ENCODE measurements at places on chromosomes 12 and 14. TPM values are rescaled to one million over a fixed set of nuclear protein-coding genes. Genes with fewer than 3 reads are reported as not detected.

DNA sequence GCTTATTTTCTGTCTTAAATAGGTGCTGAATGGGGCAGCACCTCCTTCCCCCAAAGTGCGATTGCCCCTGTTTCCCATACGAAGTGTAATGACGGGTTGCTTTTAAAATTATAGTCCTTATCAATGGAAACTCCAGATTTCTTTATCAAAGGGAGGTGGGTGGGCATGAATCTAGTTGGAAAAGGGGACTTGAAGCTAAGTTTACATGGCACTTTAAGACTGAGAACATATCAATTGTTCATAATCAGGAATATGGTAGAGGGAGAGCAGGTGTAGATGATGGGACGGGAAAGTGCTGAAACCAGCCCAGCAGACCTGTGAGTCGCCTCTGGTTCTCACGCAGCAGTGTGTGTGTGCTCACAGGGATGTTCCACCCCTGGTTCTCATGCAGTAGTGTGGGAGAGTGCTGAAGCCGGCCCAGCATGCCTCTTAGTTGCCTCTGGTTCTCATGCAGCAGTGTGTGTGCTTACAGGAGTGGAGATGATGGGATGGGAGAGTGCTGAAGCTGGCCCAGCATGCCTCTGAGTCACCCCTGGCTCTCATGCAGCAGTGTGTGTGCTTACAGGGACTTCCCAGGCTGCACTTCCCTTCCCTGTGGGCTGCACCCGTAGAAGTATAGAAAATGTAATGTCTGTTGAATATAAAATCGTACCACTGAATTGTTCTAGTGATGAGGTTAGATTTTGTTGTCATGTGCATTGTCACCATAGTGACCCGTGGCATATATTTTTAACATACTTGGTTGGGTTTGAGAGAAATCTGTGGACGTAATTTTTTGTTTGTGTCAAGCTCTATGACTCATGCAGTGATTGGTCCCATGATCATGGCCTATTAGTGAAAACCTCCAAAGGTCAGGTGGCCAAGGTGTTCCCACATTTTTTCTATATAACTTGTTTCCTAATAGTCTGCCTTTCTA lies 51.6 kb downstream of the GPATCH2L start:
- DNase-seq = no peak

Gene TAS2R43
- 4.8 TPM for total RNA-seq

DNA sequence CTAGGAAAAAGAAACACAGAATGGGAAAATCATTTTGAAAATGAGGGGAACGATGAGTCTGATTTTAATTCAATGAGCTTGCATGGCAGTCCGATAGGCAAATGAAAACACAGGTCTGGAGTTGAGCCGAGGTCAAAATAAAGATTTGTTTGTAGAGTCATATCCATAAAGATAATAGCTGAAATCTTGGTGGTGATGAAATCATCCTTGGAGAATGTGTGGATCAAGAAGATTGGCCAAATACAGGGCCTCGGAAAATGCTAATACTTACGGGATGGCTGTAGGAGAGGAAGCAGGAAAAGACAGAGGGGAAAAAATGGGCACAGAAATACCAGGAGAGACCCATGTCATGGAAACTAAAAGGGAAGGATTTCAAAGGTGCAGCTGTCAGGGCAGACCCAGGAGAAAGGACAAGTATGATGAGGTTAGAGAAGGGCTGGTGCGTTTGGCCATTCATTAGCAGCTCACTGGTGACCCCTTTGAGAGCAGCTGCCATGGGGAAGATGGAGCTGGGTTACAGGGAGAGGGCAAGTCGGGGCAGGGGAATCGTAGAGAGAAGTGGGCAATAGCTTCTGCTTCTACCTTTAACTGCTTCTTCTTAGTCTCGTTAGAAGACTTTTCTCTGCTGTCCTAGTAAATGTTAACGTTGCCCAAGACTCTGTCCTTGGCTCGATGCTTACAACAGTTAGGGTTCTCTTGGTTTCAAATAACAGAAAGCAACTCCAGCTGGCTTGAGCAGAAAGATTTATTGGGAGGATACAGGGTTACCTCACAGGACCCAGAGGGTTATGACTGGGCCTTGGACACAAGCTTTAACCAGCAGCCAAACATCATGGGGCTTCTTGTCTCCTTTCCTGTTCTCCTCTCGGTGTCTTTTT lies 161.8 kb downstream of the EFCAB11 start:
- no peak for DNase-seq

DNA sequence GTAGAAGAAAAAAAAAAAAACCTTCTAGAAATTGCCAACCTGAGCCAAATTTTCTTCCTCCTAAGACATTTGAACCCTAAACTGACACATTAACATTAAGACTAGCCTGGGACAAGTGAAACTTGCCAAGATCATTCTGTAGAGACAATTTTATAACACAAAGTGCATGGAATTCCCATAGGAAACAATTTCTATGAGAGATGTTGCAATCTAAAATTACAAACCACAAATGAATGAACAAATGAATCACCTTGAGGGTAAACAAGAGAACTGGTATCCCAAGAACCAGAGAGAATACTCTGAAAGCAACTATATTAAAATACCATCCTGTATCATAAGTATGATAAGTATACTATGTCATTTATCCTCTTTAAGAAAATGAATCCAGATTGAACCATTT lies 165.3 kb downstream of the DICER1 start:
- no peak for DNase-seq

Gene SYCP3
- not detected for total RNA-seq

- no peak for DNase-seq
These were observed 337 bp downstream of the ZC2HC1C start for GRCh38 chr14:75069811-75070145.

DNA sequence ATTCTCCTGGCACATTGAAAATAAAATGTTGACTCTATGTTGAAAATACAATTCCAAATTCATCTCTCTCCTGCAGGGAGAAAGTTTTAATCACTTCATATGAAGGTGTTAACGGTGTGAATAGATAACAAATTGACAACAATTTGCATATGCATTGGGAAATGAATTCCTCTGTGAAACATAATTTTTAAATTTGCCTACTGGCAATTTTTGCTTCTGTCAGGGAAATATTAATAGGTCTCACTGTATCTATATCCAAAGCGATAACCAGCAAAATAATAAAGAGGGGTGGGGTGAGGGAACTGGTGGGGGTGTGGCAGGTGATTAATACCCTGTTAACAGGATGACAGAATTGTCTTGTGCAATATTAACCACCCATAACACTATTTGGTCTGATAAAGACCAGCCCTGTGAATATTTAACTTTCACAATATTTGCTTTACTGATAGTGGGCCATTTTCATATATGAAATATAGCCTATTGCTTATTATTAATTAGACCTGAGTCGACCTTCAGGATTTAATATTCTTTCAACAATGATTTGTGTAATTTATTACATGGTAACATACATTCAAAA lies 239.0 kb upstream of the SSTR1 start:
- DNase-seq = no peak

DNA sequence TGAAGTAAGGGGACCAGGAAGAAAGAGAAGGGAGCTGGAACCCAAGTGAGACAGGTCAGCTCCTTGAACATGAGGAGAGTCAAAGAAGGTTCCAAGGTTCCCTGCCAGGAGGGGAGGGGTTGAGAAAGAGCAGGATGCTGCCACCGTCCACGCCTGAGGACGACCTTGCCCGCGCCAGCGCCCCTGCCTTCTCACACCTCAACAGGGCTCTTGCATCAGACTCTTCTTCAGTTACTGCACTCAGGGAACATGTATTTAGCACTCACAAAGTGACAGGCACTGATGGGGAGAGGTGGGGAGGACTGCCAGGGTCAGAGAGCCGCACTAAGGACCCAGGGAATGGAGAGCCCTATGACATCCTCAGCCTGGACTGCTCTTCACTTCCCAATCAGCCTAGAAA lies 102.1 kb upstream of the NUDT4 start:
- DNase-seq = no peak

Gene NOXRED1
- not detected for total RNA-seq

DNA sequence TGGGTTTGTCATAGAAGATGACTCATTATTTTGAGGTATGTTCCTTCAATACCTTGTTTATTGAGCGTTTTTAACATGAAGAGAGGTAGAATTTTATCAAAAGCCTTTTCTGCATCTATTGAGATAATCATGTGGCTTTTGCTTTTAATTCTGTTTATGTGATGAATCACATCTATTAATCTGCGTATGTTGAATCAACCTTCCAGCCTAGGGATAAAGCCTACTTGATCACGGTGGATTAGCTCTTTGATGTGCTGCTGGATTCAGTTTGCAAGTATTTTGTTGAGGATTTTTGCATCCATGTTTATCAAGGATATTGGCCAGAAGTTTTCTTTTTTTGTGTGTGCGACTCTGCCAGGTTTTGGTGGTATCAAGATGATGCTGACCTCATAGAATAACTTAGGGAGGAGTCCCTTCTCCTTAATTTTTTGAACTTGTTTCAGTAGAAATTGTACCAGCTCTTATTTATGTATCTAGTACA lies 602.6 kb downstream of the SNAPC1 start:
- no peak for DNase-seq

DNA sequence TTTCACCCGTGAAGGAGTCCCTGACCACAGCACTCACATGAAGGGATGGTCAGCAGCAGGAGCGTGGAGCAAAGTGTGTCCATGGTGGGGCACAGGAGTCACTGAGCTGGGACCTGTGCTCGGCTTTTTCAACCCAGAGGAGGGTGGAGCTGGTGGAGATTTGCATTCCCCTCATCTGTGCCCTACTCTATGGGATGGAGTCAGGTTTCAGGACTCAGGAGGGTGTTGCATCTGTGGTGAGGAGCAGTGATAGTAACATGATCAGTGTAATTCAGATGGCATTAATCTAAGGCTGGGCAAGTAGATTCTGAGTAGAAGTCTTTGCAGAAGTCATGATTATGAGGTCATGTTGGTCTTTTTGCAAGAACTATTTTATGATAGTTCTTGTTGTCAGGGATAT lies 511.9 kb downstream of the TMEM121 start:
- DNase-seq = no peak

DNA sequence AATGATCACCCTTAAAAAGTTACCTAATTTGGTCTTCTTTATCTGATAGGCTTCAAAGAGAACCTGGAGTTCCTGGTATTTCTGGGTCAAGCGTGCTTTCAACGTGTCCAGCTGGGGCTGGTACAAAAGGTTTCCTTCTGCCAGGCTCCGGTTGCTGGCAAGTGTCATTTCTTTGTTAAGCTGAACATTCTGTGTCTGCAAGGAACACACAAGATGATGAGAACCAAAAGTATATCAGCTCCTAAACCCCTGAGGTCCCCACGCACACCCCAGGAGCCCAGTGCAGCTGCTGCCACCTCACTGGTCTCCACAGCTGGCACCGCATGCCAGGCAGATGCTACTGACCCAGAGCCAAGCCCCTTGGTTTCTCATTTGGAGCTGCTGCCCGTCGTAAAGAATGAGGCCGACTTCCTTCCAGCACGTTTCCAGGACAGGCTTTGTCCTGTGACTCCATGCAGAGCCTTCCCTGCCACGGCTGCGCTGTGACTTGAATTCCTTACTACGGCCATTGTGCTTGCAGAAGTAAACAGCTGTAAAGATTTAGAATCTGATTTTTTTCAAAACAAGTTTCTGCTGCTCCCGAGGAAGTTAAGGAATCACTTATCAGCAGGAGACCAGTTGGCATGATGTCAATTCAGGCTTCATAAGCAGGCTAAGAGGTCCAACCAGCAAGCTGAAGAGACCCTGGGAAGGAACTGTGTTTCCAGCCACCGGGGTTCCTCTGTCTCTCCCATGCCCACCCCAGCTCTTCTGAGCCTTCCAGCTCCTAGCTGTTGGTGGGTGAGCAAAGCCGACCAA lies 24.9 kb downstream of the VPS37B start:
- DNase-seq = no peak

DNA sequence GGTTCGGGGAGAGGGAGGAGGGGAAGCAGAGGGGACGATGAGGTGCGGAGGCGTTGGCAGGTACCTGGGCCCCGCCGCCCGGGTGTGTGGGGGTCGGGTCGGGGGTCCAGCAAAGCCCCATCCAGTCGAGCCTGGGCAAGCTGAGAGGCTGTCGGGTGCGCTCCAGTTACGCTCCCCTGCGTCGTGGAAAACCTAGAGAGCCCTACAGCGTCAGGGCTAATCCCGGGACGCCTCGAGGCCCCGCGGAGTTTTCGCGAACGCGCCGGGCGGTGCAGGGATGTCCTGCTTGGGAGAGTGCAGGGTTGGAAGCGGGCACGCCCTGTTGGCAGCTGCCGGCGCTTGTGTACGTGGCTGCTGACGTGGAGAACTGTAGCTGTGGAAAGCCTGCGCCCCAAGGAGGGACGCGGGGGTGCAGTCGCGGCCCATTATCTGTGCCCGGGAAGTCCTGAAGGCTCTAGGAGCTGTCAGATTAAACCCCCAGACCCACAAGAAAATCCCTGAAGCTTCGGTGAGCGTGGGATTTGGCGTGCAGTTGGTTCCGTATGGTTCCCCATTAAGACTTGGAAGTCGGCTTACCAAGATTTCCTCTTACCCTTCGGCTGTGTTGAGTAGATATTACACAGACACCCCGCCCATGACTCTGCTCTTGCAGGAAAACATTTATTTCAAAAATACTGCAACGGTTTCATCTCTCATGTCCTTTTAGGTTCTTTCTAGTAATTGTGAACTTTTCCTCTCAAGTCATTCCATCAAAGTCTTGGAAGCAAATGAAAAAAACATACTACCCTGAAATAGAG lies 11.3 kb upstream of the SLC38A2 start:
- peak; percentile 45 for DNase-seq

DNA sequence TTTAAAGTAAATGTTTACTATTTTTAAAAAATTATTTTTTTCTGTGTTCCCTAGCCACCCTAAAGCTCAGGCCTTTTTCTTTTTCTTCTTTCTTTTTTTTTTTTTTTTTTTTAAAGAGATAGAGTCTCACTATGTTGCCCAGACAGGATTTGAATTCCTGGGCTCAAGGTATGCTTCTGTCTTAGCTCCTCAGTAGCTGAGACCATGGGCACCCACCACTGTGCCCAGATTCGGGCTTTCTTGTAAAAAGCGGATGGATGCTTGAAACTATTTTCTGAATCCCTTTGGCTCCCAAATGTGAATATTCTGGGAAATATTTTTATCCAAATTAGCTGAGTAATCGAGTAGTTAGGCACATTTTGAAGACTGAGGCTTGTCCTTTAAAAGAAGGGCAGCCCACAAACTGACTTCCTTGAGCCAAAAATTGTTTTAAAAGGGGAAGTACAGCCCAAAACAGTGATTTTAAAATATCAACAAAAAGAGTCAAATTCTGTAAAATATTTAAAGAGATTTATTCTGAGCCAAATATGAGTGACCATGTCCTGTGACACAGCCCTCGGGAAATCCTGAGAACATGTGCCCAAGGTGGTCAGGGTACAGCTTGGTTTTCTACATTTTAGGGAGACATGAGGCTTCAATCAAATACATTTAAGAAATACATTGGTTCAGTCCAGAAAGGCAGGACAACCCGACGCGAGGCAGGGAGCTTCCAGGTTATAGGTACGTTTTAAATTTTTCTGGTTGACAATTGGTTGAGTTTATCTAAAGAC lies 28.8 kb upstream of the HIGD1C start:
- DNase-seq = no peak

Gene DTX1
- total RNA-seq = 0.49 TPM

Gene OR4K1
- total RNA-seq = not detected

Gene CLEC7A
- 27.1 TPM for total RNA-seq

Gene IL22
- total RNA-seq = not detected

Gene KRT72
- not detected for total RNA-seq
